ENCODE measurements at places on chromosomes 3 and 15.
A peak's percentile ranks its signal among the peaks of the same experiment; 100 is the strongest.

DNA sequence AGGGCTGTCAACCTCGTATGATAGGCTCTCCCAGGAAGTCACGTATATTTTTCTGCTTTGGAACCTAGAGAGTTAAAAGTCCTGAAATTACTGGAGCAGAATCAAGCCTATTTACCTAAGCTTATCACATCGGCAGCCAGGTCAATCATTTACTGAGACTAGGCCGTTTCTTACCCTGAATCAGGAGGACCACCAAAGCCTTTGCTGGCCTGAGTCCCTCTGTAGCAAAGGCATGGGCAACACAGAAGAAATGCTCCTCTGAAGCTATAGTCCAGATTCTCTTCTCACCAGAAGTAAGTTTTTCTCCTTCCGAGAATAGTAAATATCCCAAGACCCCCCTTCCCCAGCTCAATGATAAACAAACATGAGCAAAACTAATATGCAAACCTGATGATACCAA is 125.9 kb upstream of the PHLDB2 start:
- no peak for DNase-seq

DNA sequence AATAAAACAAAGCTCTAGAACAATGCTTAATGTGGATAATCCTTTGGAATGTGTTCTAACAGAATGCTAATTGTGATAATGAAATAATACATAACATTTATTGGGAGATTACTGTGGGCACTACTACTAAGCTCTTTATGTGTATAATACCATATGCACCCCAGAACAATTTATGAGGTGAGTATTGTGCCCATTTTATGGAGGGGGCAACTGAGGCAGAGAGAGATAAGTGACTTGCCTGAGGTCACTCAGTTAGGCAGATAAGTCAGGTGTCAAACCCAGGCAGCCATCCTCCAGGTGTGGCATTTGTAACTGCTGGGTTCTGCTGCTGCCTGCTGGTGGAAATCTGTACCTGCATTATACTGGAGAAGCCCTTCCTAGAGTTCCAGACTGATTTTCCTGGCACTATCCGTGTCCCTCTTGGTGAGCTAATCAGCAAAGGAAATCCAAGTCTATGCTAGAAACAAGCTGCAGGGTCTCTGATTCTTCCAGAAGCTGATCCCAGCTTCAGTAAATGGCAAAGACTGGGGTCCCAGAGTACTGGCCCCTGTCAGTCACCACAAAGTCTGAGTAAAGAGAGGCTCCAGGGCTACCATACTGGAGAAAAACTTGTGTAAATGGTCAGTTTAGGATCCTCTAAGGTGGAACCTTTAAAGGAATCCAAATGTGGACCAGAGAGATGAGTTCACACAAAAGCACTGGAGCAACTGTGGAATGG is 22.6 kb upstream of the RBP1 start:
- peak; percentile 14 for DNase-seq

DNA sequence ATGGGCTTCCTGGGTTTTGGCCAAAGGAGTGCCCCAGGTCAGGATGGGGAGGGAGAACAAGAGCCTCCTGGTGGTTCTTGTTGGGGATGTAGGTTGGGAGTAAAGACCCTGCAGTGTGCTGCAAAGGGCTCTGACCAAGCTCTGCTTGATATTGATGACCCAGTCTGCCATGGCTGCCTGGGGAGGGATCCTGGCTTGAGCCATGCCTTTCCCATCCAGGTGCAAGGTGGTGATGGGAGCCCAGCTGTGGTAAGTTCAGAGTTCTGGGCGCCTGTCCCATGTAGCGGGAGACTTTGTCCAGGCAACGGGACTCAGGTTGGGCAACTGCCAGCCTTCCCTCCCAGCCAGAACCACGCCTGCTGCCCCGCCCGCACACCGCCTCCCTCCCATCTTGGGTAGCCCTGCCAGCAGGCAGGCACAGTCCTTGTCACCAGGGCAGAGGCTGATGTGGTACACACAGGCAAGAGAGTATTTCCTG is 2.6 kb downstream of the GNAI2 start:
- no peak for DNase-seq

- DNase-seq: no peak
These were observed 13.2 kb upstream of the RGMA start for GRCh38 chr15:93102211-93102610.

GRCh38 chr15:86278586-86278985 is 198.9 kb downstream of the AGBL1 start:
- no peak for DNase-seq

GRCh38 chr3:175358935-175359334 is 499.8 kb downstream of the NAALADL2 start:
- no peak for DNase-seq

GRCh38 chr3:106114220-106114619 is 245.4 kb upstream of the CBLB start:
- peak; percentile 64 for DNase-seq

- peak; percentile 97 for DNase-seq
These were observed at the start of gene RBMS3 for GRCh38 chr3:29280404-29281093. Gene RBMS3 (plus strand): TSS chr3:29281071.

GRCh38 chr3:6697722-6698121 is 163.2 kb upstream of the GRM7 start:
- DNase-seq: no peak

GRCh38 chr3:165343185-165343584 is 147.0 kb upstream of the SLITRK3 start:
- no peak for DNase-seq

DNA sequence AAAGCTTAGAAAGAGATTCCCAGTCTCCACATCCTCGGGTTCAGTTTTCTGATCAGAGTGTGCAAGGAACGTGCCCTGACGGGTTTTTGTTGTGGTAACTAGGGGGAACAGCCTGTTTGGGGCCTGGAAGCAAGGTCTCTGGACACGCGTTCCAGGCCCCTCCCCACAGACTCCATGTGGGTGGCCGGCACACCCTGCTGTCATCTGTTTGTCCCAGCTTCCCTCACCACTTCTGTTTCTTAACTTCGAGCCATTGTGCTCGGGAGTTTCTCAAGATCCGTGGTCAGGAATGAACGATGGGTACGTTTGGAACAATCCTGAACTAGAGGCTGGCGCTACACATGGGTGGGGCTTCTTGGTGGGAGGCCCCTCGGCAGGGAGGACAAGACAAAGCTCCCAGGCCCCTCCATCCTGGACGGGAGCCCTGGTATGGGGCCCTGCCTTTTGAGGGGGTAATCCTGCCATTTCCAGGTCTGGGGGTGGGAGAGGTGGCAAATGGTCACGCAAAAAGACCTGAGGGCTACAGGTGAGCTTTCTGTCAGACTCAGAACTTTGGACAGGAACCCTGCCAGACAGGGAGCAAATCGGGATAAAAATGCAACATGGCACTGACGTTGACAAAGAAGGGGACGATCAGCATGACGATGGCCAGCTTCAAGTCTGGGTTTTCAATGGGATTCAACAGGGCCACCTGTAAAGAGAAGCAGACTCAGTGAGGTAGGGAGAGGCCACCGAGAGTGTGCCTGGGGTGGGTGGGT is 8.5 kb upstream of the MUSTN1 start:
- DNase-seq: no peak

DNA sequence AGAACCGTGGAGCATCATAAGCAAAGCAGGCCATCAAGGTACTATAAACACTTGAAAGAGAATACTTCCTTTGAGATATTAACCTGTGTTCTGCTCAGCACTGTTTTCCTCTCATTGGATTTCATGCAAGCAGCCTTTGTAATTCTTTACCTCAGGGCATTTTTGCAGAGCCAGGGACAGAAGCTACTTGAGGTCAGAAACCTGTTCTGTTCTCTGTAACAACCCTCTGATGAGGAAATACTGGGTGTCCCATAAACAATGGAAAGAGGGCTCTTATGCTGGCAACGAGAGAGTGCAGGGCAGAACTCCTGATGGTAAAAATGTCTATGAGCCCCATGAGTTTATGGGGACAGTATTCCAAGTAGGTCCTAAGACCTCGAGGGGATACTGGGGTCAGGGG is 66.0 kb downstream of the DCLK3 start:
- no peak for DNase-seq

DNA sequence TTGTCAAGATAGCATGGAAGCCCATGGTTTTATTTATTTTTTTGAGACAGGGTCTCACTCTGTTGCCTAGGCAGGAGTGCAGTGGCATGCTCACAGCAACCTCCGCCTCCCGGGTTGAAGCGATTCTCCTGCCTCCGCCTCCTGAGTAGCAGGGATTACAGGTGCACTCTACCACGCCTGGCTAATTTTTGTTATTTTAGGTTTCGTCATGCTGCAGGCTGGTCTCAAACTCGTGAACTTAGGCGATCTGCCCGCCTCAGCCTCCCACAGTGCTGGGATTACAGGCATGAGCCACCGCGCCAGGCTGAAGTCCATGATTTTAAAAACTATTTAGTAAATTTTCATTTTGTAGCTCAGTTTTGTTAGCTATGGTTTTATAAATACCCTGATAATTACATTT is 2.7 kb upstream of the ACTR8 start:
- DNase-seq: no peak

GRCh38 chr15:46315434-46315833 is 680.6 kb downstream of the SQOR start:
- no peak for DNase-seq

DNA sequence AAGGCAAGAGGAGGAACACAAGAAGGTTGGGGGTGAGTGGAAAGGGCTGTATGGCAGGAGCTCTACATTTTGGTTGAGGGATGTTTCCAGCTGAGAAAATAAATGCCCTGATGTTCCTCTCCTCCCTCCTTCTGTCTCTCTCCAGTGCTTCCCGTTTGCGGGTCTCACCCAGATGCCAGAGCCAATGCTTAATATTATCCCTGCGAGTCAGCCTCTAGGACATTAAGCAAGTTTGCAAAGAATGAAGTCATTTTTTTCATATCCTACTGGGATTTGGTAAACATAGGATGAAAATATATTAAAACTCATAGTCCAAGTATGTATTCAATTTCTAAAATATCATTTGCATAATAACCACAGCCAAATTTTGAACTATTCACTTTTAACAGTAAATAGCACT is 295.9 kb downstream of the CADM2 start:
- peak; percentile 72 for DNase-seq

DNA sequence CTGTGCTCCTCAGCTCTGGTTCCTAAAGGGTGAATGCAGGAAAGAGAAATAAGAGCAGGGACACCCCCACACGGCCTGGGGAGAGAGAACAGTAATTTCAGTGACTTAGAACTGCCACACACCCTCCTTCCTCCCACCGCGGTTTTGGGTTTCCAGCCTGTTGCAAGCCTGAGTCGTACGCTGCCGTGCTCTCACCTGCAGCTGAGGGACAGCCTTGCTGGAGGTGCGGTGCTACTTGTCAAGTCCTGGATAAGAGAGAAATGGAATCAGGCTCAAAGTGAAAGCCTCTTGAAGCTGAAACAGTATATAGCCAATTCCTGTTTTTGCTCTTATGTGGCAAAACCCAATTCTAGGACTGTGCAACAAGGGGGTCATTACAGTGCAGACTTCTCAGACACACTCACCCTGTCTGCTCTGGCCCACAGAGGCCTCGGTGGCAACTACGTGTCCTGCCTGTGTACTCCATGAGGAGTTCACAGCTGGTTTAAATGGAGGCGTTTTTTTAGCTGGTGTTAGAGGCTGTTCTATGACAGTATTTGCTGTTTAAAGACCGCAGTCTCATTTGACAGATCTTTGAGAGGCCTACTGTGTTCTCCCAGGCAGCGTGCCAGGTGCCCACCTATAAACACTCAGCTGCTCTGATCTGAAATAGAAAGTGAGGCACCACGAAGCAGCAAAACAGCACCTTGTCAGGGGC is 42.9 kb downstream of the TBC1D2B start:
- DNase-seq: no peak

- DNase-seq: no peak
These were observed 55.2 kb upstream of the SSR3 start for GRCh38 chr3:156610154-156610553.

DNA sequence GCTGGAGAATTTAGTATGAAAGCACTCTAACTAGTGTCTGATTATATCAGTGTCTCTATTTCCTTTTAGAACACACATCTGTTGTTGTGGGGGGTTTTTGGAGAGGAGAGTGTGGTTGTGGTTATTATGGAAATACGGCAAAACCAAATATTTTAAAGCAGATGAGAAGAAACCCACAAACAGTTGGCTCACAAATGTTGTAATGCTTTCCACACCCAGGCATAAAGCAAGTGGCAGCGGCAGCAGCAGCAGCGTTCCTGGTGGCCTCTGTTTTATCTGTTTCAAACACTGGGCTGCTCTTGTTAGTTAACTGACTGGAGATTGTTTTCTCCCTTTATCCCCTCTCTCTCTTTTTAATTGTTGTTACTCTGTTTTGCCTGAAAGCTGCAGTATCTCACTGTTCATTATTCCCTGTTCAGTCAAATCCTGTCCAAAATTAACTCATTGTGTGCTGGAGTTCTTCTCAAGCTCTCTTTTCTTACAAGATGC is 1045.5 kb upstream of the NR2F2 start:
- DNase-seq: peak; percentile 77

DNA sequence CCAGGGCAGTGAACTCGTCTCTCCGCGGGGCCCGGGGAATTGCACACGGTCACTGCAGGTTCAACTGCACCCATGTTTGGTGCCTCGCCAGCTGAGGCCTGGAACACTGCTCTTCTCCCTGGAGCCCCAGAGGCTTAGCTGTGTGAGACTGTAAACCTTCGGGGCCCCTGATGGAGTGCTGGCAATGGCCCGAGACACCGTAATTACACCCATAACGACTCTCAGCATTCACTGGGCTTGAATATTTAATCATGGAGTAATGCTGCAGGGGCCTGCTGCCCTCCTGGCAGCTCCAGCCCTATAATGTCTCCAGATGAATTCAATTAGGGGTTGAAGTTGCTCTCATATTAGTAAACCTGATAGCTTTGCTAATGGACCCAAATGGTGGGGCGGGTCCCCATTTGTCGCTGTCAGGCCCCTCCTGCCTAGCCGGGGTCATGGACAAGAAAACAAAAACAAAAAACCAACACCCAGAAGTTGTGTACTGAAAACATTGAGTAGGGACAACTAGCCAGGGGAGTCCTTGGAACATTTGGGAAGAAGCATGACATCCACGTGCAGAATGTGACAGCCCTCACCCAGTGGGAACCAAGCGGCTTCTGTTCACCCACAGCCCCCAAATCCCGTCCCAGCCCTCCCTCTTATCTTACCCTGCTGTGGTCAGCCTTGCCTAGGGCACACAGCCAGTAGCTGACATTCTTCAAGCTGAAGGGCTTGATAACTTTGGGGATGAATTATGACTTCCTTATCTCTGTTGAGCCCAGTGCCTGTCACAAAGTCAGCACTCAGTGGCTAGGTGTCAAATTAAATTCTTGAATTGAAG is 74.3 kb upstream of the SCN5A start:
- DNase-seq: no peak

DNA sequence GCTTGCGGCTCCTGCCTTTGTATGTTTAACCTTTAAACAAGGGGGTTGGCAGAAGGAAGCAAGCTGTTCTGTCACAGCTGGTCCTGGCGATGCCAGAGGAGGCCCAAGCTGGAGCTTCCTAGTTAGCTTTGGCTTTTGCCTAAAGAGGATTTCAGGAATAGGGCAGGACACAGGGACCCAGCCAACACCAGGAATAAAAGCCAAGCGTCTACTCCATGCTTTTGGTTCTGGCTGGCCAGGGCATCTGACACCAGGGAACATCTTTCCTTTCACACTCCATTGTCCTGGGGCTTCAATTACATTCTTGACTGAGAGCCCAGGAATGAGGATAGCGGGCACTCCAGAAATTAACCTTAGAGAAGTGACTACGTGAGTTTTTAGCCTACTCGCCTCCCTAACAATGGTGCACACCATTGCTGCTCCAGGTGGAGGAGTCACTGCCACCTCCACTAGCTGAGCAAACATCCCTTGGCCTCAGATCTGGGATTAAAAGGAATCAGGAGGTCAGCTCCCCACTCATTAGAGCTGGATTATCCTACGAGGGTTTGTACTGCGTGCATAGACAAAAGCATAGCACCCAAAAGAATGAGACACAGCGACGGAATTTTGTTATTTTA is 38.2 kb downstream of the TPM1 start:
- DNase-seq: no peak
